Central memory CD8-positive, alpha-beta T cell (primary cell): ENCODE measurements at places on chromosomes 12 and 14.

DNA sequence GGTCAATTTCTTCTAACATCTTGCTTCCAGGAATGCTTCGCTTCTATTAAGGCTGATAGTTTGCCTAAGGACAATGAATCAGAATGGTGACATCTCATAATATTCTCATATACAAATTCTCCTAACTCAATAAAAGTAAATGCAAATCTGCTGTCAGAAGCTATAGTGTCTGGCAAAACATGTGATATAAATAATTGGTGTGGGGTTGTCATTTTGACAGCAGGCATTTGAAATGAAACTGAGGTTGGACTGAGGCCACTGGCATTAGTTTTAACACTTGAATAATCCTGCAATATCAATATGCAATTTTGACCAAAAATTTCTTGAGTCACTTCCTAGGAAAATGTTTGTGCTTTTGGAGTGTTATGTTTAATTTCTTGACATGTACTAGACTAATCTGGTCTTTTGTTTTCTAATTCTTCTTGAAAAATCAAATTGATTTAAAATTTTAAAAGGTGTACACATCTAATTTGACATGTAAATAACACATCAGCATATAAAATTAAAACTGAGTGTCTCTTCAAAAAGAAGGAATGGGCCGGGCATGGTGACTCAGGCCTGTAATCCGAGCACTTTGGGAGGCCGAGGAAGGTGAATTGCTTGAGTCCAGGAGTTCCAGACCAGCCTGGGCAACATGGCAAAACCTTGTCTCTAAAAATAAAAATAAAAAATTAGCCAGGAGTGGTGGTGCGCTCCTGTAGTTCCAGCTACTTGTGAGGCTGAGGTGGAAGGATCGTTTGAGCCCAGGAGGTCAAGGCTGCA lies 92.3 kb upstream of the BTG1 start:
- DNase-seq = no peak

- DNase-seq = no peak
These were observed 86.6 kb downstream of the PAPLN start for GRCh38 chr14:73323896-73324399.

- no peak for DNase-seq
These were observed 53.1 kb downstream of the TSPAN11 start for GRCh38 chr12:30979371-30980259.

DNA sequence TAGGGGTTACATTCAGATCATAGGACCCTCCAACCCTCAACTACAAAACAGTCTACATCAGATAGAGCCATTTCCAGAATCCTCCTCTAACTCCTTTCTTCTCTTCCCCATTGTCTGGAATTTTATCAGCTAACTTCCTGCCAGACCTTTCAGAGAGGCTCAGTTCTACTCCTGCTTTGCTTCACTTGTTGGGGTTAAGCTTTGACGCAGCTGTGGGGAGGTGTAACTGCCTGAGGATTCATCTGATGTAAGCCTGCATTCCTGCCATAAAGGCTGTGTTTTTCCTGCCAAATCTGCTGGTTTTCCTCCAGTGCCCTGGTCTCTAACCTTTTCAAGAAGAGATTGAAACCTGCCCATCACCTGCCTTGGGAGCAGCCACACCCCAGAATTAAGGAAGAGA lies 16.9 kb downstream of the DHRS2 start:
- no peak for DNase-seq

- no peak for DNase-seq
These were observed 146.8 kb downstream of the CHST11 start for GRCh38 chr12:104603545-104603973.

GRCh38 chr14:66395300-66395699 lies 90.9 kb upstream of the CCDC196 start:
- DNase-seq = no peak

DNA sequence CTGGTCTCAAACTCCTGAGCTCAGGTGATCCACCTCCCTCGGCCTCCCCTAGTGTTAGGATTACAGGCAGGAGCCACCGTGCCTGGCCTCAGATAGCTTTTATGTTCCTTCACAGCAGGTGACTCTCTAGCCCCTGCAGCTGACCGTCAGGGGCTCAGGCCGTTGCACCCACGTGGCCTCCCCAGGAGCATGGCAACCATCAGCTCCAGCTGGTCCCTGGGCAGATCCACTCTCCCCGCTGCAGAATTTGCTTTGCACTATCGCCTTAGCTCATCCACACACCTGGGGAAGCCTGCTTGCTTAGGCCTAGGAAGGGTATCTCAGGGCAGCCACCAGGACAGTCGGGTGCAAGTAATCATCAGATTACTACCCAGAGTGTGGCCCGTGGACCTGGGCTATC lies 62.6 kb downstream of the TSPAN9 start:
- no peak for DNase-seq

GRCh38 chr14:92258934-92259333 lies 64.0 kb upstream of the SLC24A4 start:
- no peak for DNase-seq

- DNase-seq = no peak
These were observed 199.7 kb upstream of the ATXN7L3B start for GRCh38 chr12:74337951-74338350.

GRCh38 chr14:74927225-74927624 lies 4.2 kb upstream of the RPS6KL1 start:
- no peak for DNase-seq
